NCI-H510A treated with DMSO at 0.1 percent for 48 hours (cell line): ENCODE measurements at places on chromosomes 3 and 15.

GRCh38 chr3:46904303-46905212 lies 27.0 kb downstream of the PTH1R start:
- DNase-seq: no peak

DNA sequence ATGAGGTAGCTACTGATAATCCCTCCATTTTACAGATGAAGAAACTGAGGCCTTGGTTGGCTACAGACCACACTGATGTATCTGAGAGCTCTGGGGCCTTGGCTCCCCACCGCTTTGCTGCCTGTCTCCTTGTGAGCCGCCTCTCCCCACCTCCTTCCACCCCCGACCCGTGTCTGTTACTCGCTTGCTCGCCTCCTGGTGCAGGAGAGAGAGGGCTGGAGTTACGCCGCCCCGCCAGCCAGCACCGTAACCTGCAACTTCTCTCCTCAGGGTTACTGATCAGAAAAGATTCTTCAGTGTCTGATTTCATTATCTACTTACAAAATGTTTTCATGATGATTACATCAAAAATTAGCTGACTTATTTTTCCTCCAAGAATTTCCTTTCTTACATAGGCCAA lies 34.1 kb downstream of the TM2D3 start:
- no peak for DNase-seq

DNA sequence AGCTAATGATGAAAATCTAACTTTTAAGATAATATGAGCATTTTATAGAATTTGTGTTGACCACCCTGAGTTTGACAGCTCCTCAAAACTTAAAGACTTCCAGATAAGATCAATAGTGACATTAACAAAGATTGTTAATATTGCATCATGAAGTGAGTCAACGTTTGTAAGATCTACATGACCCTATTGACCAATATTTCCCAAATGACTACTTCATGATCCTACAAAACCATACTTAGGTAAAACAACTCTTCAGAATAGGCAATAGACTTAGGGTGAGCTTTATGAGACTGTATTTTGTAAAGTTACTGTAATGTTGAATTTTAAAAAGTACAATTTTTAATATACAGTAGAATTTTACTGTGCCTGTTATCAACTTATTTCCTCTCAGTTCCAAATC lies 422.7 kb upstream of the ALCAM start:
- no peak for DNase-seq

DNA sequence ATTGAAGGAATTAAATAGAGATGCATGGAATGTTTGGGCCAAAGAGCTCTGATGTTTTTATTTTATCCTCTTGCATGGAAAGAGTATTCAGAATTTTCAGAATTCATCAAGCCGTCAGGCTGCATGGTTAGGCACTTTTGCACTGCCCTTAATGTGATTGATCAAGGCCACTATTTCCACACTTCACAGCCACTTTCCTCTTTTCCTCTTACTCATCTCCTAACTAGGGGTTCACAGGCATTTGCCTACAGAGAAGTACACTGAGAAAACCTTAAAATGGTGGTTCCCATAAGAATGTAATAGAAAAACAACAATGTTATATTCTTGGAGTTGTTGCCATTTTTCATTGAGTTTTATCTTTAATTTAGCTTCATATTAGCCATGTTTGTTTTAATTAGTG lies 10.9 kb downstream of the SLC35A5 start:
- no peak for DNase-seq

DNA sequence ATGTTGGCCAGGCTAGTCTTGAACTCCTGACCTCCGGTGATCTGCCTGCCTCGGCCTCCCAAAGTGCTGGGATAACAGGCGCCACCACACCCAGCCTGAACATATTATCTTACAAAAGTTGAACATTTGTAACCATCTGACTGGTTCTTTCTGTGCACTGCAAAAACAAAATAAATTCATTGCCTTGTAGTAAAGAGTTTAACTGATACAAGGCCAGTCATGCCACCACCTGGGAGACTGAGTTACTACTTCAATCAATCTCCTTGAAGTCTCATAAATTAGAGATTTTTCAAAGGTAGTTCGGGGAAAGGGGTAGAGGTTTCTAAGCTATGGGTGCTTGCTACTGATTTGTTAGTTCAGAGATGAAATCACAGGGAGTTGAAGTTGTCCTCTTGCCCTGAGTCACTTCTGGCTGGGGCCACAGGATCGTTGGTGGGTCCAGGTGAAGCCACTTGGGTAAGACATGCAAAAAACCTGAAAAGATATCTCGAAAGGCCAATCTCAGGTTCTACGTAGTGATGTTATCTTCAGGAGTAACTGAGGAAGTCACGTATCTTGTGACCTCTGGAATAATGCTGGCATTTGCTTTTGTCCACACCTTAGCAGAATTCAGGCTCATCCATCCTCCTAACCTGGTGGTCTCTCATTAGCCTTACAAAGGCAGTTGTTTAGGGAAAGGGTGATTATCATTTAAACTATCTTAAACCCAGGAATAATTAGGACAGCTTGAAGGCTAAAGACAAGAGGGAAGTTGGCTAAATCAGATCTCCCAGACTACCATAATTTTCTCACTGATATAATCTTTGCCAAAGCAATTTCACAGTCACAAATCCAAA lies 33.7 kb downstream of the ZBTB11 start:
- no peak for DNase-seq

GRCh38 chr3:13045904-13046568 lies 27.2 kb downstream of the IQSEC1 start:
- no peak for DNase-seq

- DNase-seq: no peak
These were observed 68.1 kb downstream of the NOX5 start for GRCh38 chr15:69082554-69082953.

- DNase-seq: no peak
These were observed 664.7 kb downstream of the IGSF11 start for GRCh38 chr3:118369892-118370491.

- DNase-seq: no peak
These were observed 24.3 kb downstream of the PGPEP1L start for GRCh38 chr15:98983334-98983733.

DNA sequence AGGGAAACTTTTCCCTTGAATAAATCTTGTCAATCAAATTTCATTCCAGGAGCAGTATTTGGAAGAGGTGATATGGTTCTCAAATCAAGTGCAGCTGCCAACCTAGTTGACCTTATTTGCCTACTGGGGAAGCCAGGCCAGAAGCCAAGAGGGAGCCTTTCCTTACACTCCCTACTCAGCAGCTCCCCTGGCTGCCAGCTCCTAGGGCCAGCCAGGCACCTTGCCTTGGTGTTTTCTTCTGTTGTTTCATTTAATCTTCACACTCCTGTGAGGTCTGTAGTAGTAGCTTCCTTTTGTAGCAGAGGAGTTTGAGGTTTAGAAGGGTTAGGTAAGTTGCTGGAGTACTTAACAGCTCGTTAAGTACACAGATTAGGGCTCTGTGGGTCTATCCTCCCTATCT lies 22.6 kb downstream of the MKRN2OS start:
- no peak for DNase-seq

GRCh38 chr15:25536801-25537611 lies 98.2 kb upstream of the UBE3A start:
- no peak for DNase-seq

GRCh38 chr3:138220788-138221187 lies 33.7 kb downstream of the ARMC8 start:
- no peak for DNase-seq

- DNase-seq: no peak
These were observed 6.4 kb upstream of the GALK2 start for GRCh38 chr15:49163678-49164077.

GRCh38 chr15:34759347-34759746 lies 4.5 kb upstream of the GJD2 start:
- DNase-seq: no peak

DNA sequence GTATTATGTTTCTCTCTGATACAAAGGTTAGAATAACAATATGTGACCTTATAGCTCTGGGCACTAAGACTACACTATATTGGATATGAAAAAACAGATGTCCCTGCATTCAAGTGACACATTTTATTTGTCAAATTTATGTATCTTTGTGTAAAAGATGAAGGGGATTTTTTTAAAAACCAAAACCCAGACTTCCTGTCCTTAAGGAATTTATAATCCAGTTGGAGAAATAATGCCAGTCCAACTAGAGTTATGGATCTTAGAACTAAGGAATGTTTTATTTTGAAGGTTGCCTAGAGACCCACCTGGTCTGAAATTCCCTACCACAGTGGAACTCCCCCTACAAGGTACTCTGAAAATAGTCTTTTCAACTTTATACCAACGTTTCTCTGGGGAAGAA lies 33.3 kb upstream of the PIK3CB start:
- no peak for DNase-seq

DNA sequence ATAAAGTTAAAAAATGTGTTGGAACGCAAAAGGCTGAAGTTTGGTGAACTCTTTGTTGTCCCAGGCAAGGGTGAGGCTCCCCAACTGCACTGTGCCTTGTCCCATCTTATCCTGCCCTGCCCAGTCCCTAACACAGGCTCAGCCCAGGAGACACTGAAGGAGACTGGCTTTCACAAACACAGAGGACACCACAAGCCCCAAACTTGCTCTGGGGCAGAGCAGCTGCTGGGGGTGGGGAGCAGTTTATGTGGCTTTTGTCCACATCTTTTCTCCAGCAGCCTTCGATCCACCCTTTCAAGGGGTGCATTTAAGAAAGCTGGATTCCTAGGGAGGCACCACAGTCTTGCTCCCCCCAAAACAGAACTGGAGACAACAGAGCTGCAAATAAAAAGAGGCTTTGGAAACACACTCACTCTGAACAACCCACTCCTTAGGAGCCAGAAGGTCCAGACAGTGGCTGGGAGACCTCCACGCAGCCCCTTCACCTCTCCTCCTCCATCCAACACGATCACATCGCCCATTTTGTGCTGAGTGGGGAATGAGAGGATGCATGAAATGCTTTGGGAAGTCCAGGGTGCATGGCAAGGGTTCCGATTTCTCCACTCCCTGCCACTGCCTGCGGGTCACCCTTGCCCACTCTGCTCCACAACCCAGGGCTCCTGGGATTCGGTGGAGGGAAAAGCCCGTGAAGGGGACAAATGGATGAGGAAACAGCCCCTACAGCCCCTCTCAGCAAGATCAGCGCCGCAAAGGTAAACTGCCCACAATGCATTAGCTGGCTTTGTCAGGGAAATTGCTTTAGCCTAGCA lies 260.5 kb upstream of the TLE3 start:
- no peak for DNase-seq

GRCh38 chr3:14297784-14298236 lies 104.6 kb upstream of the SLC6A6 start:
- no peak for DNase-seq

- no peak for DNase-seq
These were observed 328.8 kb upstream of the SUCLG2 start for GRCh38 chr3:67983166-67983565.

DNA sequence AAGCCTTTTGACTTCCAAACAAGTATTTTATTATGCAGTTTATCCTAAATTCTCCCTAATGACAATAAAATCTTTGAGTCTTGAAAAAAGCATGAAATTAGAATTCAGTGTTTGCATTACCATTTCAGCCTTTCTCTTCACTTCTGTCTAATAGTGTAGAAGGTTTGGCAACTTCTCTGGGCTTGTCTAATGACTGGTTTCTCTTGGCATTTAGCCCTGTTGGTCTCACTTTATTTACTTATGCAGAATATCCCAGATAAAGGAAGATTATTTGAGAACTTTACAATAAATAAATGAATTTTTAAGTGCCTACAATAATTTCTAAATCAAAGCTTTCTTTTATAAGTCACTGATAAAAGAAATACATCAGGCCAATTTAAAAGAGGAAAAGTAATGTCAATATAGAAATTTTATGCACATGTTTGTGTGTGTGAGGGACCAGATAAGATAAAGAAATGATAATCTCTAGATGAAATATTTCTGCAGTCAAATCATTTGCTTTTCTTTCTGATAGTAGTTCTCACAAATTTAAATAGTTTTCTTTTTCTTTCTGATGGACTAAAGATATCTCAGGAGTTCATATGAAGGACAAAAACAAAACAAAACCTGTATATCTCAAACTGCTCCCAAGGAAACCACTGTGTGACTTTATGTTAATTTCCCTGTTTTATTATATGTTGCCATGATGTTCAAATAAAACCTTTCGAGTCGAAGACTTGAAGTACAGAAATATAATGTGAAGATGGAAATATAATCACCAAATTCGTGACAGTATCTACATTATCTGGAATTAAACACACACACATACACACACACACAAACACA lies 533.1 kb upstream of the CBLB start:
- DNase-seq: no peak

DNA sequence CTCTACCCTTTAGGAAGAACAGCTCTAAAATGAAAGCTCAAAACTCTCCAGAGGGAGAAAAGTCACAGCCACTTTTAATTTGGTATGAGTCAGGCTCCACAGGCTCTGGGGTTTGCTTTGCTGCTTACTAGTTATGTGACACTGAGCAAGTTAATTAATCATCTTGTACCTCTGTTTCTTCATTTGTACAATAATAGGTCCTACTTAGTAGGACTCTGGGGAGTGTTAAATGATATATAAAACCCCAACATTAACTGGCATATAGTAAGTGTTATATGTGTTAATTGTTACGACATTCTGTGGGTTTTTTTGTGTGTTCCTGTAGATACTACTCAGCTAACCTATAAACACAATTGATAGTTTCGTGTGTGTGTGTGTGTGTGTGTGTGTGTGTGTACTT lies 6.6 kb downstream of the ACKR2 start:
- no peak for DNase-seq

- DNase-seq: no peak
These were observed 19.9 kb upstream of the RPL29 start for GRCh38 chr3:52015438-52016228.

DNA sequence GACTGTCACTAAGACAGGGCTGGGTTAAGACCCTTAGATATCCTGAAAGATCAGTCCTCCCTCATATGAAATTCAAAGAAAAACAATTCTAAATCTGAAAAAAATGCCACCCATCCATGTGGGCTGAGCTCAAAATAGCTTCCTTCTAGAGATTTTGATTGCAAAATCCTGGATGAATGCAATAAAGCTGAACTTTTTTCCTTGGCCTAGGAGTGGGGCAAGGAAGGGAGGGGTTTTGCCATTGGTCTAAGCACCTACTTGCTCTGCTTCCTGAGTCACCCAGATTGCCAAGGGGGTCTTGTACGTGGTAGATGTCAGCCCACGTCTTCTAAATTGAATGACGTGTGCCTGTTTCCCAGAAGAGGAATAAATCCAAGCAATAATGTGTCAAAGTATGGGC lies 15.3 kb upstream of the SMAD3 start:
- no peak for DNase-seq

DNA sequence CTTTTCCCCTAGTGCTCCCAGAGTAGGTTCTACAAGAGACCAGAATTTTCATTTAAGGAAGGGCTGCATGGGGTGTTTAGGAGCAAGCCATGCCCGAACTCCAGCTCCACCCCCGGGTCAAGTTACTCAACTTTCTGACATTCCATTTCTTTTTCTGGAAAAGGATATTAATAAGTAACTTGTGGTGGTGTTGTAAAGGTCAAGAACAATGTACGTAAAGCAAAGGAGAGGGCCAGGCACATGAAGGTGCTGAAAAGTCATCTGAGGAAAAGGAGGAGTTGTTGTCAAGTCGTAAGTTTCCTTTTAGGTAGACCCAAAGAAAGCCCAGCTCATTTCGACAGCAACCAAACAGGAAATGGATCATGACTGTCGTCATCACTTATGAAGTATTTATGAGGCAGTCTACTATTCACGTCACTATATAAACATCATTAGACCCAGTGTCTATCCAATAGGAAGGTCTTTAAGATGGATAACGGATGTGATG lies 319.6 kb upstream of the IL12A start:
- no peak for DNase-seq
